ENCODE measurements at places on chromosomes 12 and 14.
A peak's percentile ranks its signal among the peaks of the same experiment; 100 is the strongest.

DNA sequence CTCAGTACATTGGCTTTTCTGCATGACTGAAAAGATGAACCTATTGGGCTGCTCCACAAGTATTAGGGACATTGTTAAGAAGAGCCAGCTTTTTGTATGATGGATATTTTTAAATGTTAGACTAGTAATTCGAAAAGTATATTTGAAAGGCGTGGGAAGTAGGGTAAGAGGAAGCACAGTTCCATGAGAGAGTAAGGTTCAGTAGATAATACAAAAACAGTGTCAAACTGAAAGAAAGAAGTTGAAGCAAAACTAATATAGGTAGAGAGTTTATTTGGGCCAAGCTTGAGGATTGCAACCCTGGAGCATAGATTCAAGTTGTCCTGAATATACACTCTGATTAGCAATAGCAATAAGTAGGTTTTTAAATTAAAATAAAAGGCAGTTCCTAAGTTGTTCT lies 193.9 kb downstream of the RASSF9 start:
- DNase-seq, result no peak

GRCh38 chr14:98233656-98234055 lies 1038.3 kb downstream of the BCL11B start:
- DNase-seq, result no peak

DNA sequence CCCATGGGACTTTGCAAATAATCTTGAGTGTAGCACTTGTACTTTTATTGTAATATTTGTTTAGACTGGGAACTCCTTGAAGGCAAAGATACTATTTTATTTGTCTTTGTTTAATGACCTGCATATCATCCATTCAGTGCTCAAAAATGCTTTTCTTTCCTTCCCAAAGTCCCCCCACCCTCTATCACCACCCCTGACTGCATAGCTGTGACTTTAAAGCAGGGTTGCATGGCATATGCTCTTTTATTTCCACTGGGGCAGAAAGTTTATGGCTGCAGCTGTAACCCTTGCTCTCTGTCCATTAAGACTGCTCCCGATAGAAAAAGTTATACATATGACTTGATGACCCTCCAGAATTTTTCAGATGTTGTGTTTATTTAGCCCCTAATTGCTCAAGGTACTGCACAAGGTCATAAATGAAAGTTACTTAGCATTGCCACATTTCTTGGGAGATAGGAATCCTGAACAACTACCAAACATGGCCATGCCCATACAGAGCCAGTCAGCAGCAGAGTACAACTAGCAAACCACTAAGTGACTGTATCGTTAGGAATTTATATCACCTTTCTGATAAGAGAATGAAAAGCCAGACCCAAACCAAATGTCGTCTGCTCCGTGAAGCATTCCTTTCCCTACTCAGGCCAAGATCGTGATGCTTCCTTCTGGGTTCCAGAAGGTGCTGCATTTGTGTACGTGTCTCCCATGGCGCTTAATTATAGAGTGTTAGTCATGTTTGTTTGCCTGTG lies 114.3 kb downstream of the DIP2B start:
- DNase-seq, result no peak

- DNase-seq, result no peak
Measured at GRCh38 chr14:71444030-71444822, 488.0 kb upstream of the RGS6 start.

DNA sequence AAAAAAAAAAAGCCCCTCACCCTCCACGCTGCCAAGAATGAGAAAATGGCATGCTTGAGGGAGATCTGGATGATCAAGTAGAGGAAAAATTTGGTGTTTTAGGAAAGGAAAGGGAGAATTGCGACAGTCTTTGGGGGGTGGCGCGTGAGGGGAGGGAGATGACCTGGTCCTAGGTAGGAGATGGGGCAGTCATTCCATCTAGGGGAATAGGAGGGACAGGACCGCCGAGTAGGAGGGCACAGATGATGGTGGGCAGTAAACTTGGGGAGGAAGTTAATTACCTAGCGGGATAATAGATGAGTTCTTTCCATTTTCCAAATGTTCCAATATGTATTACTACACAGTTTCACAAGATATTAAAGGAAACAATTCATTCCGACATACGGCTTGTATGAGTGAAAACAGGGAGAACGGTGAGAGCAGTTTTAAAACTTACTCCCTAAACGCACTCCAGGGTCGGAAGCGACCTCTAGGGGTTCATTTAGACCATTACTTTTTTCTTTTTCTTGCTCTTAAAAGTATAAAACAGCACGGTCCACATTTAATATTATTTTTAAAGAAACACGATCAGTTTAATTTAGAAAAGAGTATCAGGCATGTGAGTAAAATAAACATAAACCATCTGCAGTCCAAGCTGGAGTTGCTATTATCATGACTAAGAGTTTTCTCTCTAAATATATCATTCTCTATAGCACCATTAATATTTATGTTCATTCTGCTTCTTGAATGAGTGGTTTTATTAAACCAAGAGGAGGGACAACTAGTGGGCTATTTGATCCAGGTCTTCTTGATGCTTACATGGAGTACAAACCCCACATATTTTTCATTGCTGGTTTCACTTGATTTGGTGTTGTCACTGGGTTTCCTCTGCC lies 3.0 kb upstream of the FNTB start:
- DNase-seq, result peak; percentile 16

- DNase-seq, result no peak
Measured at GRCh38 chr14:85468816-85469215, 61.1 kb upstream of the FLRT2 start.
